ENCODE measurements at places on chromosomes 11 and 22. TPM values are rescaled to one million over a fixed set of nuclear protein-coding genes. Genes with fewer than 3 reads are reported as not detected.

Gene SOX6
- total RNA-seq = 0.87 TPM

Gene MYO7A
- 0.17 TPM for total RNA-seq

Gene RBFOX2
- 218 TPM for total RNA-seq

Gene OR8G5
- not detected for total RNA-seq

Gene APOA5
- not detected for total RNA-seq

Gene PATE4
- not detected for total RNA-seq

Gene OR8D1
- total RNA-seq = not detected

Gene ANKRD13D
- 36.9 TPM for total RNA-seq

Gene CRACR2B
- 1.5 TPM for total RNA-seq

Gene MPZL2
- total RNA-seq = 0.73 TPM

Gene MYOD1
- total RNA-seq = not detected

Gene SCUBE1
- total RNA-seq = 0.58 TPM

Gene C11orf91
- 0.33 TPM for total RNA-seq

Gene THOC5
- total RNA-seq = 54.4 TPM

Gene MIOX
- total RNA-seq = 0.15 TPM

Gene PANX3
- total RNA-seq = not detected

Gene TREH
- total RNA-seq = not detected

Gene MEI1
- total RNA-seq = 0.73 TPM

Gene OR6X1
- total RNA-seq = not detected

Gene MS4A12
- total RNA-seq = not detected

Gene BDNF
- total RNA-seq = 10.6 TPM

Gene LIMK2
- total RNA-seq = 25.7 TPM

Gene PKDREJ
- total RNA-seq = not detected

Gene APOBEC3F
- 6.6 TPM for total RNA-seq

Gene TTC28
- total RNA-seq = 31.4 TPM

Gene HEPN1
- total RNA-seq = not detected

Gene SLC7A4
- total RNA-seq = 2.0 TPM

Gene HEPHL1
- not detected for total RNA-seq

Gene MMP8
- total RNA-seq = 0.33 TPM

Gene PISD
- 32.6 TPM for total RNA-seq

Gene HTR3B
- not detected for total RNA-seq

Gene PACS1
- 31.3 TPM for total RNA-seq

Gene OR4D5
- total RNA-seq = not detected

Gene GLYATL1B
- not detected for total RNA-seq

Gene ARHGAP20
- 13.8 TPM for total RNA-seq

Gene CNIH2
- 0.17 TPM for total RNA-seq

Gene PDGFB
- total RNA-seq = not detected

Gene SERHL2
- total RNA-seq = 10.3 TPM

Gene OR4S2
- total RNA-seq = not detected

Gene KCNQ1
- under 0.01 TPM for total RNA-seq

Gene ZNRF3
- total RNA-seq = 3.5 TPM
